Hematopoietic multipotent progenitor cell treated with erythropoietin and hydrocortisone succinate and interleukin-3 and kit ligand, for 6 days (in vitro differentiated cells): ENCODE measurements at places on chromosomes 5 and 9.

GRCh38 chr5:139133282-139133681 is 64.9 kb downstream of the SIL1 start:
- no peak for DNase-seq

GRCh38 chr5:142872795-142873194 is 102.6 kb downstream of the ARHGAP26 start:
- DNase-seq, result no peak

GRCh38 chr9:121609822-121610637 is 41.4 kb upstream of the DAB2IP start:
- no peak for DNase-seq

DNA sequence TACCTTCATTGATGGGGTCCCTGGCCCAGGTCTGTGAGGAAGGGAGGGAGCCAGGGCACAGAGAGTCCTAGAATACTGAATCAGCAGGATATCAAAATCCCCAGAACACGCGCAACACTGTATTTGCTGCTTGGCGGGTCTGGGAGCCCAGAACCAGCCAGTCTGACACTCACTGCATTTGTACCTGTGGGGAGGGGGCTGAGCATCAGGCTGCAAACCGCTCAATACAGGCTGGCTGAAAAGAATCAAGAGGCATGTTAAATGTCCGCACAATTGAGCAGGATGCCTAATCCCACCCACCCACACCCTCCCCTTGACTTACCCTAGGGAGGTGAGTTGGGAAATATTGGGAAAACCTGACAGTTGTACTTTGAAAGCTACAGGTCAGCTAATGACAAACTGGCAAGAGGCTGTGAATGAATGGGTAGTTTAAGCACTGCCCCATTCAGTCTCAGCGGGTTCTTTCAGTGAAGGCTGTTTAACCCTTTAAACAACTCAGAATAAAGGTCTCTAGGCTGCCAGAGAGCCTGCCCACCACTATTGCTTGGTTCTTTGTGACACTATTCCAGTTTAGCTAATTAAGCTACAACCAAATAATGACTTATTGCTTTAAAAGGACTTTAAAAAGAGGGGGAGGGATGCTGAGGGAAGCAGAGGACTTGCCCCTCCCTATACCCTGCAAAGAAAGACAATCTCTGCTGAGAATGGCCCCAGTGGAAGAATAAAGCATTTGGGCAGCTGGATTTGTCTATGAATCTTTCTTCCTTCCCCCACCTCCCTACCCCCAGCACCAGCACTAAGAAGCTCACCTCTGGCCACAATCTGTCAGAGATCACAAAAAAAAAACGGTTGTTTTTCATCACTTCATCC is 5.0 kb downstream of the SPRY4 start:
- DNase-seq, result no peak
